ENCODE measurements at places on chromosomes 16 and 17. TPM values are rescaled to one million over a fixed set of nuclear protein-coding genes. Genes with fewer than 3 reads are reported as not detected.
A peak's percentile ranks its signal among the peaks of the same experiment; 100 is the strongest.

CEP112 gene
- total RNA-seq: 6.5 TPM

DNAI2 gene
- not detected for total RNA-seq

CLEC18A gene
- not detected for total RNA-seq

ADAM11 gene
- 2.9 TPM for total RNA-seq

IGFBP4 gene
- total RNA-seq: 297 TPM

- peak; percentile 23 for DNase-seq
Measured at GRCh38 chr16:82621781-82622180, 5.0 kb upstream of the CDH13 start.

DNA sequence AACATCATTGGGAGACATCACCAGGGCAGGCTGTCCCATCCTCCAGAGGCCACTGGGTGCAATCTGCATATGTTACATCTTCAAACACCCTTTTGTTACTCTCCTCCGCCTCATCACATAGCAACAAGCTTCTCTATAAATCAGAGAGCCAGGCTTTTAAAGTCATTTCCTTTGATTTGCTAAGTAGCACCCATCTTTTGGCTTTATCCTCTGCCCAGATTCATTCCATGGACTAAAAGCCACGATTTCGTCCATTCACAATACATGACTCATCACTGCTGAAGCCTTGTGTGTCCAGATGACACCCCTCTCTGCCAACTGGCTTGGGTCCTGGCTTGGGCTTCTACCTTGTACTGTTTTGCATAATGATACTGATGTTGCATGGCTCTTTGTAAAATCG, 2.0 kb upstream of the KRT38 start:
- peak; percentile 25 for DNase-seq

GRCh38 chr17:28729950-28730330, 1.4 kb downstream of the NEK8 start:
- no peak for DNase-seq

DNA sequence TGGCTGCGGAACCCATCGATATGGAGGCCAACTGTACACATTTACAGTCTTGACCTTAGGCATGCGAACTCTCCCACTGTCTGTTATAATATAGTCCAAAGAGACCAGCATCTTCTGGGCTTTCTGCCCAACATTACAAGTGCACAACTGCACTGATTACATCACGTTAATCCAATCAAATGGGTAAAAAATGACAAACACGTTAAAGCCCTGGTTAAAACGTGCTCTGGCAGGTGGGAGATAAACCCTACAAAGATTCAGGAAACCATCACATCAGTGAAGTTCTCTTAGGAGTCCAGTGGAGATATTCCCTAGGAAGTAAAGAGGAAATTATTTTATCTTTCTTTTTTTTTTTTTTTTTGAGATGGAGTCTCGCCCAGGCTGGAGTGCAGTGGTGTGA, 23.7 kb upstream of the XYLT2 start:
- no peak for DNase-seq

GRCh38 chr16:89115216-89115861, 21.7 kb downstream of the ACSF3 start:
- DNase-seq: no peak

DNA sequence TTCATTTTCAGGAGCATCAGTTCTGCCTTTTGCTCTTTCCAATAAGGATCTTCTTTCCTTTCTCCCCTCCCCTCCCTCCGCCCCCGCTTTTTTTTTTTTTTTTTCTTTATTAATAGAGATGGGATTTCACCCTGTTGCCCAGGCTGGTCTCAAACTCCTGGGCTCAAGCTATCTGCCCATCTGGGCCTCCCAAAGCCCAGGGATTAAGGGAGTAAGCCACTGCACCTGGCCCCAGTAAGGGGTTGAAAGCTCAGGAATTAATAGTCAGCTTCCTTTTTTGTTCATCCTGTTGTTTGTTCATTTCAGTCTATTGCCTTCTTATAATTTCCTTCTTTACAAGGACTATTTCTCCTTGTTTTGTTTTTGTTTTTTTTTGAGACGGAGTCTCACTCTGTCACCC, 7.9 kb upstream of the C17orf58 start:
- DNase-seq: no peak

DNA sequence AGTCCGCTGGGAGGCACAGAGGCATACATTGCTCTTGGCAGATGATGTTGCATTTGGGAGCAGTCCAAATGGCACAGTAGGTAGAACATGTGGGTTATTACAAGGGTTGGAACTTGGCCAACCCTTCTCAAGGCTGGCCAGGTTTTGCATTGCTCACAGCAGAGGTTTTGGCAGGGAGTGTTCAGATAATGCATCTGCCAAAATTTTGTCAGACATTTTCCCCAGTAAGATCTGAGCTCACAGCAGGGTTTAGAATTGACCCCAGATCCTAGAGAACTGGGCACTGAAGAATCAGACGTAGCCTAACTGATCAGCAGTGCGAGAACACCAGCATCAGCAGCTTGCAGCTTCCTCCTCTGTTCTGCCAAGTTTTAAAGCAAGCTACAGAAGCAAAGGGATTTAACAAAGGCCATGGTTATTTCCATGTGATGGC, 468.8 kb upstream of the KIF2B start:
- DNase-seq: peak; percentile 47

DNA sequence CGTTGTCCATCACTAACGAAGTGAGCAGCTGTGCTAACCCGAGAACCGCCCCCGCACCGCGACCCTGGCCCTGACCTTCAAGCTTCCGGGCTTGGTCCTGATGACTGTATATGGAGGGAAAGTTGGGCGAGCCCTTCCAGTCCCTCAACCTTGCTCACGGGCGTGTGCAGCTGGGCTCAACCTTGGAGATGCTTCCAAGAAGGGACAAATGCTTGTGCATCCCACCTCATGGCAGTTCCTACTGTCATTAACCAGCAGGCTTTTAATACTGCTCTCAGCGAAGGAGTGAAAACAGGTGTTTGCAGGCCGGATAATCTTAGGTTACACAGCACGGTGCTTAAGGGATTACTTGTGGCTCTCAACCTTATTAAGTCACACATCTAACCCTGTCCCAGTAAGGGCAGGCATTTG, 33.5 kb downstream of the SRL start:
- DNase-seq: no peak

DNA sequence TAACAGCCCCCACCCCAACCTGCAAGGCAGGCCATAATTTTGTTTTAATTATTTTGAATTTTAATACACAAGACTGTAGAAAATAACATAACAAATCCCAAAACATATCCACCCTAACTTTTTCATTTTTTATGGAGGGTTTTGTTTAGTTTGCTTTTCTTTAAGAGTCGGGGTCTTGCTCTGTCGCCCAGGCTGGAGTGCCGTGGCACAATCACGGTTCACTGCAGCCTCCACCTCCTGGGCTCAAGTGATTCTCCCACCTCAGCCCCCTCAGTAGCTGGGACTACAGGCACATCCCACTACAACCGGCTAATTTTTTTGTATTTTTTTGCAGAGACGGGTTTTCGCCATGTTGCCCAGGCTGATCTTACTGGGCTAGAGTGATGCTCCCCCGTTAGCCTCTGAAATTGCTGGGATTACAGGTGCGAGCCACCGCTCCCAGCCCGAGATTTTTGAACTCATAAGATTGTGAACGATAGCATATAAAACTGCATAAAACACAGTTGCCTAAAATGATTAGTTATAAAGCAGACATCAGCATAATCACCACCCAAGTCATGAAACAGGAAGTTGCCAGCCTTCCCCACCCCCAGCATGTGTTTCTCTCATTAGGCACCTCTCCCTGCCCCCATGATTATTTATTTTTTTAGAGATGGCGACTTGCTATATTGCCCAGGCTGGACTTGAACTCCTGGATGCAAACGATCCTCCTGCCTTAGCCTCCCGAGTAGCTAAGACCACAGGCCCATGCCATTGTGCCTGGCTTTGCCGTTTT, 13.6 kb upstream of the DOC2B start:
- DNase-seq: no peak

DNA sequence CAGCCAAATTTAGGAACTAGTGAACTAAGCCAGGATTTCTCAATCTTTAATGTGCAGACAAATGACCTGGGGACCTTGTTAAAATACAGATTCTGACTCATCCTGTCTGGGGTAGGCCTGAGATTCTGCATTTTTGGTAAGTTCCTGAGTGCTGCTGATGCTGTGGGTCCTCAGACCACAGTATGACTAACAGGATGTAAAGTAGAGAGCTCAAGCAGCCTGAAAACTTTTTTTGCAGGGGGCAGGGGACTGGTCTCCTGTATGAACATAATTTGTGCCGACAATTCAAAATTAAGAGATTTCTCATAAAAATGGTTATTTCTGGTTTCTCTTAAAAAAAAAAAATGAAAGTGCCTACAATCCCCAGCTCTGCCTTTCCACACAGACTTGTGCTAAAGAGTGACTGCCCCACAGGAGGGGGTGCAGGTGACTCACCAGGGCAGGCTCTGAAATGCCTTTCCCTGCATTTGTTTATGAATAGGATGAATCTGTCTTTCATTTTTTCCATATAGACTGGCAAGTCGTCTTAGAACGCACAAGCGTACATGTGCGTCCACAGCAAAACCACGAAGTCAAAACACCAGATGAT, 271.5 kb downstream of the PHKB start:
- peak; percentile 72 for DNase-seq

DNA sequence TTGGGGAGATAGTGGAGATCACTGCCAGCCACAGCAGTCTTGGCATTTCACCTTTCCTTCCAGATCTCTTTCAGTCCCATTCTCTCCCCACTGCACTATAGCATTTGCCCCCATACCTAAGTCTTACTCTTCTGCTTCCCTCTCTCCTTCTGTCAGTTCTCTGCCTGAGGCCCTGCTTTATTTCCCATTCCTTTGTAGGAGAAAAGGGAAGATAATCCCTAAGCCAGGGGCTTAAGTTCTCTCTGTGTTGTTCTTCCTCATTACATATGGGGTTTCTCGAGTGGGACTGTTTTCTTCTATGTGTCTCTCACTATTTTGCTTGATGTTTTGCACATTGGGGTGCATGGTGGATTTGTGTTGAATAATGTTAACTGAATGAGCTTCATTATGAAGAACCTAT, 6.4 kb downstream of the KDM6B start:
- DNase-seq: no peak

DNA sequence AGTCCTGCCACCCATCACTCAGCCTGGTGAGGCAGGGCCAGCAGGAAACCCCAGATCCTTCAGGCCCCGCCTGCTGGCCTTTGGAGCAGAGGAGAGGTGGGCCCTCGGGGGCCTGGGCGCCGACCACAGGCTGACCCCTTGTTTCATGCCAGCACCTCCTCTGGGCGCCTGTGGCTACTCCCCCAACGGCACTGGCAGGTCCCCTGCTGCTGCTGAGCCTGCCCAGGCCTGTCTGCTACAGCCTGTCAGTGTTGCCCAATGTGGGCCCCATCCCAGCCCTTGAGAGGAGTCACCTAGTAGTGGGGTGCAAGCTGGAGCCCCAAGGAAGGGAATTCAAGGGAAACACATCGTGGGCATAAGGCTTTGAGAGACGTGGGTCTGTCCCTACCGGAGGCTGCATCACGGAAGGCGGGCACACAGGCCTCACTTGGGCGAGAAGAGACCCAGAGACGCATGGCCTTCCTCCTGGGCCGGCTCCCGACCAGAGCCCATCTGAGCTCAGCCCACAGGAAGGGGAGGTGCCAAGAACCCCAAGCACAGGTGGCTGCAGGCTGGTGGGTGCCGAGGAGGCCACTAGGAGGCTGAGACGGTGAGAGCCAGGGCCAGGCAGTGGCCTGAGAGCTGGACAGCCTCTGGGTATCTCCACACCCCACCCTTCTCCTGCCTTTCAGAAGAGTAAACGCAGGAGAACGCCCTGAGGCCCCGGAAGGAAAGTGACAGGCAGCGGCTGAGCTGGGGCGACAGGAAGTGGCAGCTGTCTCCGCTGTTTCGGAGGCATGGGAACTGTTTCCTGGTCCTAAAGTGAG, 8.0 kb upstream of the FASN start:
- peak; percentile 85 for DNase-seq

DNA sequence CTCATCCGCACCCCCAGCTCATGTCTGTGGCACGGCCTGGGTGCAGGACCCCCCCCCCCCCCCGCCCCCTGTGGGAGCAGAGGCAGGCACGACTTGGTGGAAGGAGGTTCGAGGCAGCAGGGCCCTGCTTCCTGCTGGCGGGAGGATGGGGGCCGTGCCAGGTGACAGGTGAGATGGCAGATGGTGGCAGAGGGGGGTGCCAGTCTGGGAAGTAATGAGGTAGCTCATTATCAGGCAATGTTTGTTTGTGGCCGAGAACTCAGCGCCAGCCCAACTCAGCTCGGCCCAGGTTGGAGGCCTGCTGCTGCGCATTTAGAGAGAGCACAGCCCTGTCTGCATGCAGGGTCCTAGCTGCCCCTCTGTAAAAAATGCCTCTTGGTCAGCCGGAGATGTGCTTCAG, 40.1 kb upstream of the JPH3 start:
- DNase-seq: no peak

GRCh38 chr16:23863511-23864422, 28.0 kb downstream of the PRKCB start:
- DNase-seq: no peak
